NCI-H774 (cell line): ENCODE measurements at places on chromosomes 12 and 14.

- no peak for DNase-seq
These were observed 259.6 kb downstream of the ERC1 start for GRCh38 chr12:1250641-1251040.

DNA sequence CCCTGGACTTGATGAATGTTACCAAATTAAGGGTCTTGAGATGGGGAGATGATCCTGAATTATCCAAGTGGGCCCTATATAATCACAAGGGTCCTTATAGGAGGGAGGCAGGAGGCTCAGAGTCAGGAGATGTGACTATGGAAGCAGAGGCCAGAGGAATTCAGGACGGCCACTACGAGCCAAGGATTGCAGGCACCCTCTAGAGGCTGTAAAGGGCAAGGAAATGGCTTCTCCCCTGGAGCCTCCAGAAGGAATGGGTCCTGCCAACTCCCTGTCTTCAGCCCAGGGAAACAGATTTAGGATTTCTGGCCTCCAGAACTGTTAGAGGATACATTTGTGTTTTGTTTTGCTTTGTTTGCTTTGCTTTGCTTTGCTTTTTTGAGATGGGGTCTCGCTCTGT, 8.8 kb downstream of the BDKRB1 start:
- DNase-seq, result no peak

GRCh38 chr14:63179383-63179782, 24.9 kb upstream of the RHOJ start:
- DNase-seq, result no peak

DNA sequence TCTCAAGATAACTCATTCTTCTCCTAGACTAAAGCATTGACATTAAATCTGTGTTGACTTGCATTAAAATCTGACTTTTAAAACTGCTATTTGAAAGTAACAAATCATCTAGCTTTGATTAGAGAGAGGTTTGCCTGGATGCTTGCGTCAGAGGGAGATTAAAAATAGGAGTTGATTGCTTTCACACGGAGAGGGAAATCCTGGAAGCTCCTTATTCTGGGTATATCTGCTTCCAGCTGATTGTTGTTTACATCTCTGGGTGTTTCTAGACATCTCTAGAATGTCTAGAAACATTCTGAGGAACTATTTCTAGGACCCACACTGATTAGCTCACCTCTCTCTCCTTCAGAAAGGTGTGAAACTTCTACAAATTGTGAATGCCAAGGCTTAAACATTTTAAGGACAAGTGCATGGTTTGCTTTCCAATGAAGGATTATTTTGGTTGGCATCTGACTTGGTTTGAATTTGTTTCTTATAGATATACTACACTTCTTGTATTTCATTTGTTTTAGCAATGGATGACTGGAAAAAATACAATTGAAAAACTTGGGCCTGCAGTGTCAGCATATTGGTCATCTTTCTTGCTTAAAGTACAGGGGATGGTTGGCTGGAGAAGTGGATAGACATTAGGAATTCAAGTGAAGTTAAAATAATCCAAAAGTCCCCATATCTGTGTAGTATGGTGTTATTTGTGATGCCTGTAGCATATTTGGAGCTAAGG, 2.1 kb downstream of the DIP2B start:
- DNase-seq, result no peak

DNA sequence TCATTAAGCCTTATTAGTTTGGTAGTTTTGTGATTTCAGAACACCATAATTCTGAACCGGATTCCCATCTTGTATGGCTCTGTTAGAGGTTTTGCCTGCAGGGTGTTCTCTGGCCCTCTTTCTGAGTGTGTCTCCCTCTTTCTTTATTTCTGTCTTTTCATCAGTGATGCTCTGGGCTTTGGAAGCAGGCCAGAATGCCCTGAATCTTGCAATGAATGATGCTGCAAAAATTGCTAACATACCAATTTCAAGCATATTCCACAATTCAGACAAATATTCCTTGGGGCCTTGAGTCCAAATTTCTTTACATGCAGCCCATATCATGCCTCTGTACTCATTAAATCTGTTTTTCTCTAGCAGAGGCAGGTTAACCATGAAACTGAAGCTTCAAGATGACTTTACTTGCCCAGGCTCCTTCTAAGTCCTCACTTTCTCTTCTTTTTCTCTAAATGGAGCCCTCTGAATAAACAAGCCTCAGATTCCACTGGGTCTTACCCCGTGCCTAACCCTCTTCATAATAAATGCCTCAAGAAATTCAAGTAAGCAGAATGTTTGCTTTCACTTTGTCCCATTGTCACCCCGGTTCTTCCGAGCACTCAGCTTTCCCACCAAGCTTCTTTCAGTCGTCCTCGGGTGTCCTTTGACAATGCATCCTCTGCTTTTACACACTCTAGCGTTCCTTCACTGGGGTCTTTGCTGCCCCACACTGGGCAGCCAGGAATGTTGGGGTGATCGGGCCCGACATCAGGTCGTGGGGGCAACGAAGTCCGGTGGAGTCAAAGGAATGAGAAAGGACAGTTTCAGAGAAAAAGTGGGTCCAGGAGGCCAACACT, 78.8 kb upstream of the SLC38A4 start:
- no peak for DNase-seq

GRCh38 chr12:41013881-41014642, 174.1 kb upstream of the PDZRN4 start:
- DNase-seq, result no peak

GRCh38 chr12:123187637-123188036, 36.7 kb upstream of the PITPNM2 start:
- no peak for DNase-seq

DNA sequence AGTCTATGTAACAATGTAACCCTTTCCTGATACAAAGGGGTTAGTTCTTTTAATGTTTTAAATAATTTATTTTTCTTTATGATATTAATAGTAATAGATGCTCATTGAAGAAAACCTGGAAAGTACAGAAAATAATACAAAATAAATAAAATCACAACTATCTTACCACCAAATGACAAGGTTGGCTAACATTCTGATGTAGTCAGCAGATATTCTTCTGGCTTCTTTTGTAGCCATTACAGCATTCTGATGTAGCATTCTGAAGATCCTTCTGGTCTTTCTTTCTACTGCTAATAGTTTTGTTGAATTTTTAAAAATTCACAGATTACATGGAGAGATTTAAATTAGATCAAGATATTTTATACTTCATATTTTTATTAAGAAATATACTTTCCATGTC, 301.6 kb downstream of the AKAP6 start:
- DNase-seq, result no peak

DNA sequence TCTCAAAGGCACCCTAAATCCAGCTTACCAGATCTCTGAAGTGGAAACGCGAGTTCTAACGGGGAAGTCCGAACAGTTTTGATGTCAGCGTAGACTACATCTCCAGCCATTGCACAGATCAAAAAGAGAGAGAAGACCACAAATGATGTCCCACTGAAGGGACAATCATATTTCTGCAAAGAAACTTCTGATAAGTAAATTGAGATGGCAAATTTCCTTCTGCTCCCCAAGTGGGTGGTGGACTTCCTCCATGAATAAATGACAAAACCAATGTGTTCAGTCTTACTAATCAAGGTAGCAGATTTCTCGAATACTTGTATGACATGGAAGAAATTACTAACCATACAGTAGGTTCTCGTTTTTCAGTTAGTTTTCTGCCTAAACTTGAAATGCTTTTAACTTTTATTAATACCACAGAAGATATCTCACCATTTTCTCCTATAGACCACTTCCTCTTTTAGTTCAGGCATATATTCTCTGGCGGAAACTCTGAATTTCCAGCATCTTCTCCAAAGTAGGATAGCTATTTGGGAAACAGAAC, at the start of gene CLECL1:
TSS of gene CLECL1 (minus strand) at position 177 of the 541 bp plus-strand sequence.
- DNase-seq, result no peak

DNA sequence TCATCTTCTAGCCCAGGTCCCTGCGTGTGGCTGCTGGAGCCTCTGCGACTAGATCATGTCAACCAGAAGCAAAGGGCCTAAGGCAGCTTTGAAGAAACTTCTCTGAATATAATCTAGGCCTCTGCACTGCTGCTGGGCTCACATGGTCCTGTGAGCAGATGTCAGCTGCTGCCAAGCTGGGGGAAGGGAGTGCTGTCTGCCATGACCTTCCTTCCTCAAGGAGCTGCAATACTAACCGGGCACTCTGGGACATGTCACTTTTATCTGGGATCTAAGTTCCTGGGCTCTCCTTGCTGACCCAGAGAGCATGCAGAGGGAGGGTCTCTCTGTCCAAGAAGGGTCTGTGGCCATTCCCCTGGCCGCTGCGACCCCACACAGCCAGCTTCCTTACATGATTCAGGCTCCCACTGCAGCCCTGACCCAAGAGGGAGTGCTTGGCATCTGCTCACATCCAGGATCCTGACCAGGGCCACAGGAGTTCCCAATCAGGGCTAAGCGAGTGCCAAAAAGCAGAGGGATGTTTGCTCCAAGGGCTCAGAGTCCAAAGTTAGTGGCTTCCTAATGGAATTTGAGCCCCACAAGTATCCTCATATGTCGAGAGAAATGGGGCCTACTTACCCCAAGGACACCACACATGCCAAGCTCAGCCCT, 74.0 kb downstream of the PLEKHG3 start:
- no peak for DNase-seq
